ENCODE measurements at places on chromosomes 12 and 14. TPM values are rescaled to one million over a fixed set of nuclear protein-coding genes. Genes with fewer than 3 reads are reported as not detected.
A peak's percentile ranks its signal among the peaks of the same experiment; 100 is the strongest.

Gene OLR1
- 2.2 TPM for polyA plus RNA-seq

Gene PKP2
- polyA plus RNA-seq, result 0.47 TPM

Gene MYO1H
- 0.03 TPM for polyA plus RNA-seq

Gene SLC25A47
- not detected for polyA plus RNA-seq

Gene OR4L1
- polyA plus RNA-seq, result not detected

Gene GSG1
- not detected for polyA plus RNA-seq

DNA sequence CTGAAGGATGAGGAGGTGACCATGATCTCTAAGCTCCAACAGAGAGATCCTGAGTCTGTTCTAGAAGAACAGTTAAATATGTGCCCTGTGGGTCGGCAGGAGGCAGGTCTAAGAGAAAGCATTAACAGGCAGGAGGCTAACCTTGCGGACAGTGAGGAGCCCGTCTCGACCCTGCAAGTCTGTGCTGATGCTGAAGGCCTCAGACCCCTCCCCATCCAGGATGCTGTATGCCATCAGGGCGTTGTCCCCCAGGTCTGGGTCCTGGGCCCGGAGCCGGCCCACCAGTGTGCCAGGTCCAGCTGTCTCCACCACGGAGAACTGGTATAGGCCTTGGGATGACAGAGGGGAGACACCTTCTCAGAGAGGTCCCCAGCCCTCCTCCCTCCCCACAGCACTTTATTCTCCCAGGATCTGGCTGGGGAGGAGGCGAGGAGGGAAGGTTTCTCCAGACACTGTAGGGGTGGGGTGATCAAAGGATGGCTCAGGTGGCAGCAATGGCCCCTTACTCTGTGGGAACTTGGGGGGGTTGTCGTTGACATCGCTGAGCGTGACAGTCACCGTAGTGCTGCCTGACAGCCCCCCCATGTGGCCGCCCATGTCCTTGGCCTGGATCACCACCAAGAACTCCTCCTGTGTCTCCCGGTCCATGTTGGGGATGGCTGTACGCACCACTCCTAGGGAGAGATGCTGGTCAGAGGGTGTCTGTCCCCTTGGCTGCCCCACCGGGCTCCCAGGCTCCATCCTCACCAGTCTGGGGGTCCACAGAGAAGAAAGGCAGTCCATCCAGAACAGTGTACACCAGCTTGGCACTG, 3.1 kb downstream of the CDH24 start:
- no peak for DNase-seq
- no peak overlapping the region for H3K4me3 ChIP-seq
- H3K27ac ChIP-seq, result no peak overlapping the region
- peaks cover 8% of the 10 kb centered on the region for H3K4me1 ChIP-seq

DNA sequence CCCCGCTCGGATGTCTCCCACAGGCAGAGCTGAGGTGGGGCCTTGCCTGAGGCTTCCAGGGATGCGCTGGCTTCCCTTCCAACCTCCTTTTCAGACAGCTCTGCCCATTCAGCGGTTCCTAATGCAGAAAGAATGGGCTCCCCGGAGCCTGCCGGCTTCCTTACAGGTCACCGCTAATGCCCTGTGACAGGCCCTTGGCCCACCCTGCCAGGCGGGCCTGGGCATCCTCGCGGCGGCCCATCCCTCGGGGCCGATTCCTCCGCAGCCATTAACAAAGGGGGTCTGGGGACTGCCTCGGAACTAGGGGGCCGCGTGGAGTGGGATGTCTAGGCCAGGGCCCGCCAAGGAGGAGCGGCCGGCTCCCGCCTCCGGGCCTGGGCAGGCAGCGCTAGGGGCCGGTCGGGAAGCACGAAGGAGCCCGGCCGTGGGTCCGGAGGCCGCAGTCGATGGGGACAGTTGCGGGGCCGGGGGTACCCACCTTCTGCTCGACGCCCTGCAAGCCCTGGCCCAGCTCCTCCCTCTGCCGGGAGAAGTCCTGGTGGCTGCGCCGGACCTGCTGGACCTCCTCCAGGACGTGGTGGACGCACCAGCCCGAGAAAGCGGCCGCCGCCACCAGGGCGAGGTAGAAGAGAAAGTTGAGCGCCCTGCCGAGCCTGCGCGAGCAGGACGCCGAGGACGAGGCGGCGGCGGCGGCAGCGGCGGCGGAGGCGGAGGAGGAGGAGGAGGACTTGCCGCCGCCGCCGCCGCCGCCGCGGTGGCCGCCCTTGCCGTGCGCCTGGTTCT, 738 bp downstream of the CKAP4 start:
- no peaks in the 10 kb centered on the region for H3K36me3 ChIP-seq
- peak overlapping the region; percentile 98 for H3K27ac ChIP-seq
- H3K27me3 ChIP-seq, result no peaks in the 10 kb centered on the region
- DNase-seq, result peak; percentile 77
- peak overlapping the region; percentile 99 for H3K4me3 ChIP-seq

DNA sequence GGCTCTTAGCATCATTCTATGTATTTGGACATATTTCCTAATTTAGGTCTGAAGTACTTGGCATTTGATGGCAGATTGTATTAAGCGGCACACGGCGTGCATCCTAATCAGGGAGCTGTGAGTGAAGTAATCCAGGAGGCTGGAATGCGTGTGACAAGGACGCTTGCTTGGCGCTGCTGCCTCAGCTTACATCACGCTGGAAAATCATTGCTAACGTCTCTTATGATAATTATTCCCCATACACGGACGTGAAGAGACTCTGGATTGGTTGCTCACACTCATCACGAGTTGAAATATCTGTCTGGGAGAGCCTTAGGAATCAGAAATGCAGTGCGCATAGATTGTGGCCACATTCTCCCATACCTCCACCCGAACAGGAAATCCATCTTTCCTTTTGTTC, 85.3 kb downstream of the FBXW8 start:
- no peaks in the 10 kb centered on the region for H3K27me3 ChIP-seq
- DNase-seq, result no peak
- H3K27ac ChIP-seq, result no peak overlapping the region
- no peaks in the 10 kb centered on the region for H3K36me3 ChIP-seq
- no peak overlapping the region for H3K4me3 ChIP-seq
- H3K4me1 ChIP-seq, result no peaks in the 10 kb centered on the region

DNA sequence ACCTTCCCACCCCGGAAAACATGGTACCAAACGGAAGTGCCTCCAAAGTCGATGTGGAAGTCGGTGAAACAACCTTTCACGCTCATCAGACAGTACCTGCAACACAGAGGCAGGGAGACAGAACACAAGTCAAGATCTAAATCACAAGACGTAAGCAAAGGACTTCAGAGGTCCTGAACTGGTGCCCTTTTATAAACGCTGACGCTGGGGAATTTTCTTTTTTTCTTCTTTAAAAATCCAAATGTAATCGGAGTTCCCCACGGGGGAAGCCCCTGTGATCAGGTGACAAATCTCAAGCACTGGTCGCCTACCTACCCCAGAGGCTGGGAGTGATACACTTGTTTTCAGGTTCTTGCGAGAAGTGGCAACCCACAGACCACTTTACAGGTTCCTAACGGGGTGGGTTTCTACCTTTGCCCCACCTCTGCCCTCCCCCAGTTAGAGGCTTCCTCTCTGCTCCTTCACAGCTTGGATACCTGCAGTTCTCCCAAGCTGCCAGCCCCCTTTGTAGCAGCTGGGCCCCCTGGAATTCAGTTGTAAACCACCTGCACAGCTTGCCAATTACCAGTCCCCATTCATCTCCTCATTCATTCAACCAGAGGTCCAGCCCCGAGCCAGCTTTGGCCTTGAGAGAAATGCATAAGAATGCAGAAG, 46.2 kb downstream of the KDM2B start:
- peaks cover 4% of the 10 kb centered on the region for H3K36me3 ChIP-seq
- H3K4me1 ChIP-seq, result peaks cover 42% of the 10 kb centered on the region
- no peak for DNase-seq

DNA sequence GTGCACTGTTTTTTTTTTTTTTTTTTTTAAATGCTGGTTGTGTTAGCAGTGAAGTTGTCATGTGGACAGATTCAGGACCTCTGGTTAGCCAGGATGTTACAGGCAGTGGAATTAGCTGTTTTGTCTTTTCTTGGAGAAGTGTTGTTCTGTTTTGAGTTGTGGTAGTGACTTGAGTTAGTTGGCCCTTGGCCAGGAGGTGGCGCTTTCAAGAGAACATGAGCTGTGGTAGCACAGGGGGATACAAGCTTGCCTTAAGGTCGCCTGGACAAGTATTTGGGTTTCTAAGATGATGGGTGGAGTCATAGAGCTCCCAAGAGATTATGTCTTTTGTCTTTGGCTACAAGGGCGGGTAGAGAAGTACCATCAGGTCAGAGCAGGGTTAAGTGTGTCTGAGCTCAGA, 33.3 kb upstream of the CCDC198 start:
- no peaks in the 10 kb centered on the region for H3K36me3 ChIP-seq
- no peak overlapping the region for H3K4me3 ChIP-seq
- no peak for DNase-seq
- no peaks in the 10 kb centered on the region for H3K27me3 ChIP-seq
- no peaks in the 10 kb centered on the region for H3K4me1 ChIP-seq

GRCh38 chr12:120228291-120229070, 27.6 kb upstream of the RPLP0 start:
- peak overlapping the region; percentile 6 for H3K27ac ChIP-seq
- H3K36me3 ChIP-seq, result peaks cover 18% of the 10 kb centered on the region
- DNase-seq, result peak; percentile 89

DNA sequence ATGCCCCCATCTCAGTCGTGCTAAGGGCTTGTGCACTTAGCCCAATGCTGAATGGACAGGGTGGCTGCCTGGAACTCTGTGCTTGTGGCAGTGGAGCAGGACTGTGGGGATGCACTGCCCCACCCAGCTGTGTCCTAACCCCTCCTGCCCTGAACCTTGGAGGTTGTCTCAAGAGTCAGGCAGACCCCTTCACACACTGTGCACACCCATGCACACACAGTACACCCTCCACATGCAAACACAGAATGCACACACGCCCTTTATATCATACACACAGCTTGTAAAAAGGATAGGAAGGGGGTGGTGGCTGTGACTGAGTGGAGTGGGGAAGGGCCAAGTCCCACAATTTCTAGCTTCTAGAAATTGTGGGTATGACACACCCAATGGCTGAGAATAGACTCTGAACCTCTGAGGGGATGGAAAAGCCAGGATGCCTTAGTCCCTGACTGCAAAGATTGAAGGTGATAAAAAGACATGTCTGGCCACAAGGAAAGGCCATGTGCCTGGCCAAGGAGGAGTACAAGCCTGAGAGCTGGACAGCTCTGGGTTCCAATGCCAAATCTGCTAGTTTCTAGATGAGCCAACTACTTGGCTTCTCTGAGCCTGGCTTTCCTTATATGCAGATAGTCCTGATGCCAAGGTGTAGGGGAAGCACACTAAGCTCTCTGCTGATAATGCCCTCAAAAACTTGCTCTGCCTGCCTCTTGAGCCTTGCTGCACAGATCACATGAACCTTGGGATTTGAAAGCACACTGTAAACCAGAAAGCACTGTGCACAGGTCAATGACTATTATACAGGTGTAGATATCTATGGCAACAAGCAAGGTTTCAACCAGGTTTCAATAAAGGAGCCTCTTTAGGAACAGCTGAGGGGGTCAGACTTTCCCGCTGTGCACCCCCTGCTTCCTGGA, 8.4 kb downstream of the KRT8 start:
- no peaks in the 10 kb centered on the region for H3K4me1 ChIP-seq
- H3K4me3 ChIP-seq, result no peak overlapping the region
- DNase-seq, result no peak
- H3K27ac ChIP-seq, result no peak overlapping the region
- H3K27me3 ChIP-seq, result no peaks in the 10 kb centered on the region

- no peaks in the 10 kb centered on the region for H3K36me3 ChIP-seq
- H3K4me3 ChIP-seq, result no peak overlapping the region
- H3K27me3 ChIP-seq, result no peaks in the 10 kb centered on the region
- DNase-seq, result no peak
- H3K27ac ChIP-seq, result no peak overlapping the region
- no peaks in the 10 kb centered on the region for H3K4me1 ChIP-seq
Observed at GRCh38 chr12:91367234-91367849, 184.7 kb upstream of the DCN start.

- no peak overlapping the region for H3K27ac ChIP-seq
- no peaks in the 10 kb centered on the region for H3K27me3 ChIP-seq
- H3K36me3 ChIP-seq, result no peaks in the 10 kb centered on the region
- H3K4me1 ChIP-seq, result no peaks in the 10 kb centered on the region
- H3K4me3 ChIP-seq, result no peak overlapping the region
Observed at GRCh38 chr12:103542078-103542477, 45.0 kb upstream of the STAB2 start.
